ENCODE measurements at places on chromosomes 5 and 9. TPM values are rescaled to one million over a fixed set of nuclear protein-coding genes. Genes with fewer than 3 reads are reported as not detected.

PTGDS gene
- 4.7 TPM for total RNA-seq

FOXD4L3 gene
- total RNA-seq: not detected

IFNB1 gene
- total RNA-seq: not detected

DNA sequence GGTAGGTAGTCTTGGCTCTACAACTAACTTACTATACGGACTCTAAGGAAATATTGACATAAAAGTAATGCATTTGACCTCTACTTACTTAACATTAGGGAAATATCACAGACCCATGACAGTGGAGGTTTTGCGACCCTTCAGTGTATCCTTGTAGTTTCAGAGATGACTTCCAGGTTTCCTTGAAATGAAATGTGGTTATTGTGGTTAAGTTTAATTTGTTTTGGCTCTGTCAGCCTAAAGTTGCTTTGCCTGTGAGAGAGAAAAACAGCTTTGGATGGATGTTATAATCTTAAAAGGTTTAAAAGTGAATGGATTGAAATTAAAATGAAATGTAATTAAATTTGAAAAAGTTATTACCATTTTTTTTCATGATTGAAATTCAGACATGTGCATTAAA is 42.9 kb downstream of the LRRTM2 start:
- no peak for DNase-seq

DNA sequence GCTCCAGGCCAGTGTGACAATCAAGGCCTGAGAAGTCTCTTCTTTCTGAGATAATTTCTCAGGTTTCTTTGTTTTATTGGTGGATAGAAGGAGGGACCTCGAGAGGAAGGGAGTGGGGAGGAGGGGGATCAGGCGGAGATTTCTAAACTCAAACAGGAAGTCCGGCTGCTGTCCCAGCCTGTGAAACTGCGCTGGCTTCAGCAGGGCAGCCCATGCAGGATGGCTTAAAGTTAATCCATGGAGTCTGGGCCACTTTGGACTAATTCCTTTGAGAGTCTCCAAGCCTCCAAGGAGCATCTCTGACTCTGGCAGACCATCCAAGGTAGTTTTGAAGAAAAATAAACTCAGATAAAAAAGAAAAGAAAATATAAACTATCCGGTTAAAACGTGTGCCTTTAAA is 378.5 kb downstream of the MLLT3 start:
- DNase-seq: no peak

All from G401 (cell line).